ENCODE measurements at places on chromosomes 12 and 14.

DNA sequence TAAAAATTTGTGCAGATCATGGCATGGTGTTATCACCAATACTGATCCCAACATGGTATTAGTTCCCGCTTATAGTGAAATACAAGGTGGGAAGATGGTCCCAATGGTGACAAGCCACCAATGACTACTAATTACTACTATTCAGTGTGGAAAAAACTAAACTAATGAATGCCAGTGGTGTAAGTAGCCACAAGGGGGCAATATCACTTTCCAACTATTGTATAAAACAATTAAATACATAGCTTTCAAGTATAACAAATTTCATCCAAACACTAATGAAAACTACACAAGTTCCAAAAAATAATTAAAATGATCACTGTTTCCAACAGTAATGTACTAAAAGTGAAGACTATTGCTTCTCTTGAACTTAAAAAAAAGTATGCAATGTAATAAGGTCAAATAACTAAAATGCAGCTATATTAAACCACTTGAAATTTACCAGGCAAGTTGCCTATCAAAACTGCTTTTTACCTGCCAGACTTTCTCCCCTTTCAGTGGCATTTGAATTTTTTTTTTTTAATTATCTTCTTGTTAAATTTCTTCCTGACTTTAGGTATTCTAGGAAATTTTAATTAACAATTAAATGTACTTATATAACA lies 58.0 kb downstream of the PAPLN start:
- no peak for DNase-seq

GRCh38 chr14:61527325-61528100 lies 167.8 kb upstream of the HIF1A start:
- DNase-seq, result no peak

DNA sequence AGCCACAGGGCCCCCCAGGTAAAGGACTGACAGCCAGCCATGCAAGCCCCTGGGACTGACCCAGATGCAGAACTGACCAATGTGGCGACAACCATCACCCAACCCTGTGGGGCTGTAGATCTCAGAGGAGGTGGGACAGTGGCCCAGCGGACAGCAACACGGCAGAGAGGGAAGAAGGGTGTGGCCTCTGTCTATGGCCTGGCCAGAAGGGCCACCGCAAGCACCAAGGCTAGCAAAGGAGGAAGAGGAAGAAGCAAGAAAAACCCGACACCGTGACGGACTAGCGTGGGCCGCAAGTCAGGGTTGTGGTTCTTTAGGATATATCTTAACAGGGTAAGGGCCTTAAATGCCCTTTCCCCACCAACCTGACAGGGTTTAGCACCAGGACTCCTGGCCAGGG lies 71.2 kb downstream of the ITPK1 start:
- DNase-seq, result no peak

GRCh38 chr12:45634273-45634917 lies 95.1 kb upstream of the ARID2 start:
- DNase-seq, result no peak

DNA sequence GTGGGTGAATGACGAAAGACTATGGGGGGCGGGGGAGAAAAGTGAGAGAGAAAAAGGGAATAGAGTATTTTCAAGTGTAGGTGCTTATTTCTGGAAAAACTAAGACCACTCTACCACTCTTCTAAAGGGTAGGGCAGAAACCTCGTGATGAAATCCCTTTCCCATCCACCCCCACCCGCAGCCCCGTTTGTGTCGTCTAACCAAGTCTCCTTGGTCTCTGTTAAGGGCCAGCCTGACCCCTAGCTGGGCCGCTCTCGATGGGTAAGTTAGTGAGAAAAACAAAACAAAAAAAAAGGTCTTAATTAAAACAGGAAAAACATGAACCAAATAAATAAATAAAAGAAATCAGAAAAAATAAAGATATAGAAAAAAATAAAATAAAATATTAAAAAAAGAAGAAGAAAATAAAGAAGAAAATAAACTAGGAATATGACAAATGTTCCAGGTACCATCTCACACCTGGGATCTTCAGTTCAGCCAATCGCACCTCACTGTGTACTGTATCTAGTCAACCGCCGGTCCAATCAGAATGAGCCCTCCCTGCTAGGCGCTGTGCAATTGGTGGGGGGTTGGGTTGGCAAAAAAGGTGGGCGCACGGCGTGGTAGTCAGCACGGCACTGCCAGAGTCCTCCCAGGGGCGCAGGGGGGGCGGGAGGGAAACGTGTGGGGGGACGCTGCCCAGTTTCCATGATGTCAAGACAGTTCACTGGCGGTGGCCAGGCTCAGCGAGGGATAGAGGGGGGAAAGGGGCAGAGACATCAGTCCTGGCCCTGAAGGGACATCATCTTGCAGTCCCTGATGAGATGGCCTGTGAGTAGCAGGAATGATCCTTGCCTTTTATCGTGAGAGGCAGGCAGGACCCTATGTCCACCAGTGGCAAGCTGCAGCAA lies 9.8 kb upstream of the CDH24 start:
- DNase-seq, result no peak

DNA sequence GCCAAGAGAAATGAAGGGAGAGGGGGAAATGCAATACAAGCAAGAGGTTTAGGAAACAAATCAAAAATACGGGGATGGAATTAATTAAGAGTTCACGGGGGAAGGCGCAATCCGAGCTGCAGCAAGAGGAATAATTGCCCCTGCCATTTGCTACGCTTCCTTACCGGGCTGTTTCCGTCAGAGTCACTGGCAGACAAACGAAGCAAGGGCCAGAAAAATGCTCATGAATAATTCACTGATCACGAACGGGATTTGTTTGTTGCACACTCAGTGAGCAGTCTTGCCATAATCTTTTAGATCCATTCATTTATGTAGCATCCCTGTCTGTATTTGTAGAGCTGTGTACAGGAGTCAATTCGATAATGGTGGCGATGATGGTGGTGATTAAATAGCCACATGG lies 39.0 kb downstream of the PLXNC1 start:
- no peak for DNase-seq

GRCh38 chr12:41709463-41710285 lies 435.0 kb downstream of the GXYLT1 start:
- DNase-seq, result no peak

DNA sequence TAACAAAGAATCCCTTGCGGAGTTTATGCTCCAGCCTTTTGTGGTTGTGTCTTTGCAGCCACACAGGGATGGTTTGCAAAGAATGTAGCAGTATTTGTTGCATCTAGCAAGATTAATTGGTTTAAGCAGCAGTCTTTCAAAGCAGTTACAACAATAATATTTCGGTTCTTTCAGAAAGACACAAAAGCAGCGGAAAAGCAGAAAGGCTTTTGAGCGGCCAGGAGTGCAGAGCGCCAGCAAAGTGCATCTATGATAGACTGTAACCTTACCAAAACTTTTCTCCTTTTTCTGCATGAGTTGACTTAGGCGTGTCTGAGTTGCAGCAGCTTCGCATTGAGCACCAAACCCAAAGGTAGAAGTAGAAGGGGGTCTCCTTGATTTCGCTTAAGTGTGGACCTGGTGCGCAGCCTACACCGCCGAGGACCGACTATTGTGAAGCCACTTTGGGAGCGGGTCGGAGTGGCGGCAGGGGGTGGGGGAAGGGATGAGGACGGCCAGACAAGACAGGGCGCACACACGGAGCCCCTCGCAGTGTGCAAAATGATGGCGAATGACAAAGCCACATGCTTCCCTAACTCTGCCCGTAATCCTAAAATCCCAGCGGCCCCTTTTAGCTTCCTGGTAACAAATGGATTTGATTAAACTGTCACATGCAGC lies 1.2 kb downstream of the LMO3 start:
- no peak for DNase-seq

DNA sequence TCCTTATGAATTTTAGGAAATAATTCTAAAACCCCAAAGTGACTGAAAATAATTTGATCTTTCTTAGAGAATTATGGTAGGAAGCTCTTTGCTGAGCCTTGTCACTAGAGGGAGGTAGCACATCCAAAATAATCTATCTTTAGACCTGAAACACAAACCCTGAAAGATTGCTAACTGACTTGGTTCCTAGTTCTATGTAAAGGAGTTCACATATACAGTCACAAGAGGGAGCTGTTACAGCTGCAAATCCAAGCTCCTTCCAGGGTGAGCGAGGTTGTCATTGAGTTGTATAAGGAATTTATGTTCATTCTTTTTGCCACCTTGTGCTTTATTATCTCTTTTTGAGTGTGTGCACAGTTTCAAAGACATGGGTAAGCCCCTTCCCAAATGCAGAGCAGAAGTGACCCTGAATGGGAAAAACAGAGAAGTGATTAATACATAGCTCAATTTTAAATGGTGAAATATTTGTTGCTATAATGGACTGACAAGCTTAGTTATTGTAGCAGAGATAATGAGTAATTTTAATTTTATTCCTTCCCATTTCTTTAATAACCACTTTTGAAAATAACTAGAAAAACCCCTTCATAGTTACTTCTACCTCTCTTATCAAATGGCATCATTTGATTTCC lies 387.9 kb downstream of the DAD1 start:
- no peak for DNase-seq

GRCh38 chr14:47057364-47057763 lies 405.8 kb upstream of the RPL10L start:
- DNase-seq, result no peak

GRCh38 chr14:89626233-89626806 lies 209.3 kb upstream of the FOXN3 start:
- no peak for DNase-seq

GRCh38 chr14:65704850-65705249 lies 292.3 kb downstream of the FUT8 start:
- no peak for DNase-seq

DNA sequence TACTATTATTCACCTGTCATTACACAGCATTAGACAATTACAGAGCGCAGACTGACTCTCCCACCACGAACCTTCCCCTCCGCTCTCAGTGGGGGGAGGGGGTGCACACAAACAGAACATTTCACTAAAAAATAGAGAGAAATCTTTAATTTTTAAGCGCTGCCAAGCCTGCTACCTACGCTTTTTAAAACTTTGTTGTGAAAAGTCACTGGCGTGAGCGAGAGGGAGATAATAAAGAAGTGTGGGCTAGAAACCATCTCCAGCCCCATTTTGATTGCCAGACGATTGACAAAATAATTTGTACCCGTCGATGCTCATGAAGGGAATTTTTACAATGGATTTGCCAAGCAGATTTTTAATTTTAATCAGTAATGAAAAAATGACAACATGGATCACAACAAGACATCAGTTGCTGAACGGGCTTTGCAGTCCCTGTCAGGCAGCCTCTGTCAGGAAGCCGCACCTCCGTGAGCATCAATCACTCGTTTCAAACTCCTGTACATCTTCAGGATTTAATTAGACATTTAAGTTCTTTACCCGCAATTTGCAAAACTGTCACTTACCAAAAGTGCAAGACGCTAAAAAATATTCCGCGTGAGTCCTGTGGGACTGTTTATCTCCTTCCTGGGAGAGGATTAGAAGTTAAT lies 209.1 kb downstream of the BCL11B start:
- no peak for DNase-seq

DNA sequence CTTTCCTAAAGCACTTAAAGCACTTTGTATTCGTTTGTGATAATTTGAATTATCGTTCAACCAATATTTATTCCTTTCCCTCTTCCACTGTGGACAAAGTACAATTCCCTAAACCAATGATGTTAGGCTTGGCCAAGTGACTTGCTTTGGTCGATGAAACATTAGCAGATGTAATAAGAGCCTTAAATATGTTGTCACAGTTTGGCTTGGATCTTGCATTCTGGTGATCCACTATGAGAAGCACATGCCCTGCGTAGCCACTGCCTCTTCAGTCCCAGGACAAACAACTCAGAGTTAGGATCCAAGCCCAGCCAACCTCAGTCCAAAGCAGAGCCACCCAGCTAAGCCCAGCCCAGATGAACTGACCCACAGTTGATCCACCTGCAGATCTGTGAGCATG lies 8.4 kb upstream of the C12orf75 start:
- DNase-seq, result no peak

DNA sequence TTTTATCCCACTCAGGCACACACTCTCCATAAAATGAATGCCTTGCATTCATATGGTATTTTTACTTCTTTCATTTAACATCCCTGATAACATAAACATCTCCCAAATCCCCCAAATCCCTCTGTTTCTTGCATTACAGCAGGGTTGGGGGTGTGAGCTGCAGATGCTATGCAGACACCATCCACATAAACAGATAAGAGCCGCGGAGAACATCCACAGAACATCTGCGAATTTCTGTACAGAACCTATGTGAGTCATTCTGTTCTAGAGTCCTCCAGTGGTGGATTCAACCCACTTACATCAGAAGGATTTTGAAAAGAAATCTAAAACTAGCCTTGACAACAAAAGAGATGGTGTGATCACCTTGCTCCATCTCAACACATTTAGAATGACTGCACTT lies 20.3 kb downstream of the FBLN5 start:
- no peak for DNase-seq

GRCh38 chr14:102097441-102098135 lies 10.7 kb upstream of the HSP90AA1 start:
- no peak for DNase-seq

- DNase-seq, result no peak
These were observed 239.5 kb upstream of the SFSWAP start for GRCh38 chr12:131471271-131471905.

DNA sequence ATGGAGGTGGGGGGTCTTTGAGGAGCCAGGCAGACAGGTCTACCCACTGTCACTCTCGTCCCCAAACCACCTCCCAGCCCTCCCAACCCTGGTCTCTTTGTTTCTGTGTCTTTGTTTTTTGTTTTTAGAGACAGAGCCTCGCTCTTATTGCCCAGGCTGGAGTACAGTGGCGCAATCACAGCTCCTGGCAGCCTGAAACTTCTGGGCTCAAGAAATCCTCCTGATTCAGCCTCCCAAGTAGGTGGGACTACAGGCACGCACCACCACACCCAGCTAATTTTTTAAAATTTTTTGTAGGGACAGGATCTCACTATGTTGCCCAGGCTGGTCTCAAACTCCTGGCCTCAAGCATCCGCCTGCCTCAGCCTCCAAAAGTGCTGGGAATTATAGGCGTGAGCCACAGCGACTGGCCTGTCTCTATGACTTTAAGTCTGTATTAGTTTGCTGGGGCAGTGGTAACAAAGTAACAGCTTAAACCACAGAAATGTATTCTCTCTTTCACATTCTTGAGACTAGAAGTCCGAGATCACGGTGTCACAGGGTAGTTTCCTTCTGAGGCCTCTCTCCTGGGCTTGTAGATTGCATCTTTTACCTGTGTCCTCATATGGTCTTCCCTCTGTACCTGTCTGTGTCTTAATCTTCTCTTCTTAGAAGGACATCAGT lies 26.1 kb downstream of the DTX1 start:
- DNase-seq, result no peak

Data from stimulated activated CD8-positive, alpha-beta memory T cell treated with anti-CD3 and anti-CD28 coated beads, Interleukin-2, amount 100 ng/mL, for 48 hours (primary cell).